Activated CD8-positive, alpha-beta memory T cell treated with anti-CD3 and anti-CD28 coated beads, Interleukin-2, amount 10 ng/mL, durations not matched to agents 7 days and 5 days (primary cell): ENCODE measurements at places on chromosomes 3 and 15.
A peak's percentile ranks its signal among the peaks of the same experiment; 100 is the strongest.

- DNase-seq = peak; percentile 52
These were observed 568 bp upstream of the NCBP2 start for GRCh38 chr3:196942915-196943277.

GRCh38 chr3:160951642-160952487, 153.3 kb downstream of the B3GALNT1 start:
- DNase-seq = no peak

- DNase-seq = no peak
These were observed 373.1 kb upstream of the THRB start for GRCh38 chr3:24867783-24868182.

DNA sequence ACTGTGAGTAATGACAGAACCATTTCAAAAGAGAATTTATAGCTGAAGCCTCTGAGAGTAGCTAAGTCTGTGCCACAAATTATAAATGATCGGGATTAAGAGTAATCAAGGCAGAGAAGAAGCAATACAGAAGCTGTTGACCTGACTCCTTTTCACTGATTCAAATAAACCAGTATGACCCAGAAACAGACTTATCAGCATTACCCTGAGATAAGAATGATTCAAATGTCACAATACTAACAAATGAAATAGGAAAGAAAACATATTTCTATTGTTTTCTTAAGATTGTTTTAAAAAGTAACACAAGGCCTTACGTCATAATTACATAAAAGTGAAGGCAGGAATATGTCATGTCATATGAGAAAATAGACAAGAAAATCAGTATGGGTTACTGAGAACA, 1534.6 kb downstream of the SI start:
- no peak for DNase-seq

DNA sequence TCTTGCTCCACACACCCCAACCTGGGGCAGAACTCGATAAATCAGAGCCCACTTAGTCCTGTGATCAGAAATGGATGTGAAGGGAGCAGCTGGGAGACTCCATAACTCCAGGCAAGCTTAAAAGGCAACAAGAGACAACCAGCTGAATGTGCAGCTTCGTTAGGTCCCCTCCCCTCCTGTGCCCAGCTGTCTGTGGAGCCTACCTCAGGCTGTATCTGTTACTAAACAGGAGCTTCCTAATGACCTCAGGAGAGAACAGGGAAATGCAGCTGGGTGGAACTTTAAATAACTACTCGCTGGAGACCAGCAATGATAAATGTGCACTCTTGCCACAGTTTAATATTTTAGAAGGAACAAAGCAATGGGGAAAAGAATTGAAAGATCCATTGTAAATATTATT, 25.9 kb downstream of the SLC9A9 start:
- no peak for DNase-seq

DNA sequence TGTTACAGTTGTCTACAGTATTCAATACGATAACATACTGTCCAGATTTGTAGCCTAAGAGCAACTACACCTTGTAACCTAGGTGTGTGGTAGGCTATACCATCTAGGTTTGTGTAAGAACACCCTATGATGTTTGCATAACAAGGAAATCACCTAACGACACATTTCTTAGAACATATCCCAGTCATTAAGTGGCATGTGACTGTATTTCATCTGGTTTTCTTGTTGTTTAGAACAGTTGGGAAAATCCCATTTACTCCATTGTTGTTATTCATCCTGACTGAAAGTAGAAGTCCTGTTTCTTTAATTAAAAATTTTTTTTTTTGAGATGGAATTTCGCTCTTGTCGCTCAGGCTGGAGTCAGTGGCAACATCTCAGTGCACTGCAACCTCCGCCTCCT, 31.3 kb downstream of the LRRC28 start:
- DNase-seq = no peak

GRCh38 chr3:52046186-52046901, 10.0 kb downstream of the DUSP7 start:
- no peak for DNase-seq

- DNase-seq = no peak
These were observed 39.1 kb downstream of the ABHD5 start for GRCh38 chr3:43729707-43730414.

GRCh38 chr15:64763021-64763420, 12.4 kb downstream of the RBPMS2 start:
- no peak for DNase-seq

DNA sequence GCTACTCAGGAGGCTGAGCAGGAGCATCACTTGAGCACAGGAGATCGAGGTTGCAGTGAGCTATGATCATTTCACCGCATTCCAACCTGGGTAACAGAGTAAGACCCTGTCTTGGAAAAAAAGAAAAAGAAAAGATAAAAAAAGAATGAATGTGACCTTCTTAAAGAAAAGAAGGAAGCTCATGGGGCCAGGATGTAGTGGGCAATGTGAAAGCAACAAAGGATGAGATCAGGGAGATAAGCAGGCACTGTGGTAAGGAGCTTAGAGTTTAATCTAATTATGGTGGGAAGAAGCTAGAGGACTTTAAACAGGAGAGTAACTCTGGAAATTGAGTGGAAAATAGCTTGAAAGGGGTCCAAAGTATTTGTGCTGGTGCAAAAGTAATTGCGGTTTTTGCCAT, 231.6 kb upstream of the UBE2E2 start:
- no peak for DNase-seq

- DNase-seq = no peak
These were observed 104.1 kb downstream of the SERPINI1 start for GRCh38 chr3:167839460-167840134.

- no peak for DNase-seq
These were observed 13.4 kb upstream of the SCN10A start for GRCh38 chr3:38829404-38829803.

DNA sequence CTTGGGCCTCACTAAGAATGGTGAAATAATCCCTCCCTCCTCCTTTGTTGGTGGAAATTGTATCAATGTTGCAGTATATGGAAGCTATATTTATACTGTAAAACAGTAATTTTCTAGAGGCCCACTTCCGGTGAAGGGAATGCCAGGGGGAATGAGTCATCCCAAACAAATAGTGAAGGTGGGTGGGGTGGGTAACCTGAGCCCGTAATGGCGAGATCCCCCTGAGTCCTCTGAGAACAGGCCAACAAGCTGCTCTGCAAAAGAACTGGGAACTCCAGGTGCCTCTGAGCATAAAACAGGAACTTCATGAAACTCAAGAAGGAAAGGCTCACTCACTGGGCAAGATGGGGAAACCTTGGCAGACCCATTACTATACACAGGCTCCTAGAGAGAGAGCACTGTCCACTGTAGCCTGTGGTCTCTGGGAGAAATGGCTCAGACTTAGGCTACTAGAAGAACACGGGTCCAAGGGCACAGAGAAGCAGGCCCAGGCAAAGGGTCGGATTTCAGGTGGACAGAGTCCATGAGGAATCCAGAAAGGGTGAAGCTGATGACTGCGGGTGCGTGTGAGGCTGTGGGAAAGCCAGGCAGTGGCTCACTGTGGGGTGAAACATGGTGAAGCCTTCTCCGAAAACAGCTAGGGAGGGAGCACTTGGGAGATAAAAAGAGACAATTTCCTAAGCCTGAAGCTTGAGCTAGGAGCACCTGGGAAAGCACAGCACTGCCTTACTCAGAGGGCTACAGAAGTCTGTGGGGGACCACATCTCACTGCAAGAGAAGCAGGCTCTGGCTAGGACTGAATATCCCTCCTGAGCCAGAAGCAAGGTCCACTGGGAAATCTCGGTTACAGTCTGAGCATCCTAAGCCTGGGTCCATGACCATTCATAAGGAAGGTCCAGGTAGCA, 19.8 kb downstream of the LARP6 start:
- DNase-seq = no peak

GRCh38 chr15:68209272-68209671, 4.1 kb upstream of the CALML4 start:
- DNase-seq = no peak

DNA sequence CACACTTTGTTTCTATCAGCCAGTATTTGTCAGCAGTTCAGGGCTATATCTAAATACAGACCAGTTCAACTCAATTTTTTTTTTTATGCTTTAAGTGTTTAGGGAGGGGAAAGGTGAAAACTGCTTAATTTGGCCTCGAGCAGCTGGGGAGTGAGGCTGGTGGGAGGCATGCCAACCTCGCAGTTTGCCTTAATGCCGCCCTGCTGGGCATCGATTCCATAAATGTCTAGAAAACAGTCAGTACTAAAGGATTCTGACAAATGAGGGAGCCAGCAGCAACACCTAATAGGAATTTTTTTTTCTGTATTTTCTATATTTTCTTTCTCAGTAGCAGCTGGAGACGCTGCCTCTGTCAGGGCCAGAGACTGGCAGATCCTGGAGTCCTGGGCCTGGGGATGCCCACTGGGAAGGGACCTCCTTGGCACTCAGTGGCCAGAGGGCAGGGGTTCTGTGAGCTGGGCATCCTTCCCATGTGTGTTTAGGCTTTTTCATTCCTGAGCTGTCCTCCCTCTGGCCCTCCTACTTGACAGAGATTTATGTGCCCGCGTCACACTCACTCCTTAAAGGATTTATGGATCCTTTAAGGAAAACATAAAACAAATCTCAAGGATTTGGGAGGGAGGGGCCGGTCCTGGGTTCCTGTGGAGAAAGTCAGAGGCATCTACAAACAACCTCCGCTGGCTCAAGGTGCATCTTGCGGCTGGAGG, 117.8 kb downstream of the WNT5A start:
- DNase-seq = no peak

- no peak for DNase-seq
These were observed 182.0 kb downstream of the FGF12 start for GRCh38 chr3:192545333-192545732.

- DNase-seq = no peak
These were observed 621.8 kb downstream of the MECOM start for GRCh38 chr3:169041677-169042171.

- no peak for DNase-seq
These were observed 80.9 kb downstream of the PDE8A start for GRCh38 chr15:85062560-85062959.

DNA sequence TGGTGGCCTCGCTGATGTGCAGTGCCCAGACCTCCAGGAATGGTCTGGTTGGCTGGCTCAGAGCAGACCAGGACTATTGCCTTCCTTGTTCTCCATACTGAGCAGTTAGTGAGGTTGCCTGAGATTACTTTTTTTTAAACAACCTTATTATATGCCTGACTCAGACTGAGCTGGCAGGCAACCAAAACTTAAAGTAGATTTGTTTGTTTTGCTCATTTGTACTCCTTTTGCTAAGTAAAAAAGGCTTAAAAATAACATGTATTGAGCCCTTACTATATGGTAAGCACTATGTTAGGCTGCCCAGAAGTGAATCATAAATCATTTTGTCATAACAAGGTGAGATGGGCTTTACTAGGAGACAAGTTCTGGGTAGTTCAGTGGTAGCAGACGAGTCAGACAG, 92.4 kb downstream of the GHSR start:
- DNase-seq = no peak

GRCh38 chr3:114469070-114469469, 175.2 kb downstream of the TIGIT start:
- DNase-seq = no peak

DNA sequence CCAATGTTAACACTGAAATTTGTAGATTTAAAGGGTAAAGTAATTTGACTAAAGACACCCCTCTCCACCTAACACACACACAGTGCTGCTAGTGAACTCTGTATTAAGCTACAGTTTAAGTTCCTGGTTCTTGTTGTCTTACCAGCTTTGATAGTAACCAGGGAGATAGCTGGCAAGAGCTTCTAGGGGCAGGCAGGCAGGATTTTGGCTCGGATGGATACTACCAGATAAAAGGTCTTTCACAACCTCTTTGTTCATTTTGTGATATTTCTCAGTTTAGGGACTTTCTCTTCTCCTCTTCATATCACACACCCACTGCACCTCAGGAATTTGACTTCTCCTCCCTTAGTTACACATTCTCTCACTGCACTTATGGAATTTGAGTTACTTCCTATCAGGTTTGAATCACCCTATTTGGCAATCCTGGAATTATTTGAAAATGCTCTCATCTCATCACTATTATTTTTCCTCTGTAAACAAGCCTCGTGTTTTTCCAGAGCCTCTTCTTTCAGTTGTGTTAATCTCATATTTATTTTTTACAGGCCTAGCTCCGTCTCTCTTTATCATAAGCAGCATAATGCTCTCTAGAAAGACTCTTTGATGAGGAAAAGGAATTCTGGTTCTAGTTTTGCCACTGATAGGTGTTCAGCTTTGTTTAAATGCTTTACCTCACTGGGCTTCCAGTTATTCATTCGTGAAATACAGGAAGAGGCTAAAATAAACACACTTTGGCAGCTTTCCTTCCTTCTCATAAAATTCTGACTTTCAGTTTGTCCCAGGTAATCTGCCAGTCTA, 23.0 kb upstream of the CLDN1 start:
- DNase-seq = no peak

GRCh38 chr15:99104788-99105513, at the start of gene SYNM:
TSS of gene SYNM (plus strand) at chr15:99105080. CDS start at chr15:99105200, 120 bp downstream.
- peak; percentile 46 for DNase-seq

GRCh38 chr3:65354880-65355279, 667.1 kb upstream of the ADAMTS9 start:
- no peak for DNase-seq

DNA sequence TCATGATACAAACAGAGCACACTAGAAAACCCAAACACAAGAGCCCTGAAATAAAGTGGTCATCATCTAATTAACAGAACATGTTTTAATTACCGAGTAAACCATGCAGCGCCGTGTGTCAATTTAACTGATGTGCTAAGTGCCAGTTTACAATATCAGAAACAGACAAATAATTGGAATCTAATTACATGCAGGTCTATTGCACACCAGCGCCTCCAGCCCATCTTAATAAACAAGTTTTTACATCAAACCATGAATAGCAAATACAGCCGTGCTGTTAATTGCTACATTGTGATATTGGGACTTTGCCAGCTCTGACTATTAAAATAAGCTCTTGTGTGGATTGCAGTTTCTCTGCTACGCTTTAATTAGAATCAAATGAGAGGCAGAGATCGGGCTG, 510.2 kb upstream of the MDFIC2 start:
- no peak for DNase-seq

- DNase-seq = no peak
These were observed 17.3 kb upstream of the RYK start for GRCh38 chr3:134267996-134268395.

DNA sequence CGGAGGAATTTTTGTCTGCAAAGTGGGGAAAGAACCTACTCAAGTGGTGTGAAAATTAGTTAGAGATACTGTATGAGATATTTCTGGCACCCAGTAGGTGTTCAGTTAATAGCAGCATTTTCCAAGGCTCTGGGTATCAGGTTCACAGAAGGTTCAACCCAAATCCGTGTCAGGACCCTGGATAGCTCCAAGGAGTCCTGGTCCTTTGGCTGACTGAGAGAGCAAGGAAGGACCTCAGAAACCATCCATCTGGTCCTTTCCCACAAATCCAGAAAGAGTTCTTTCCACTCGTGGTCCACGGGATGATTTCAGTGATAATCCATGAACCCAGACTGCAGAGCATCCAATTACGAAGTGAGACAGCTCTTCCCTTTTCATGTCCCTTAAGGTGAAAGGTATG, 51.4 kb downstream of the SLC6A11 start:
- DNase-seq = no peak

DNA sequence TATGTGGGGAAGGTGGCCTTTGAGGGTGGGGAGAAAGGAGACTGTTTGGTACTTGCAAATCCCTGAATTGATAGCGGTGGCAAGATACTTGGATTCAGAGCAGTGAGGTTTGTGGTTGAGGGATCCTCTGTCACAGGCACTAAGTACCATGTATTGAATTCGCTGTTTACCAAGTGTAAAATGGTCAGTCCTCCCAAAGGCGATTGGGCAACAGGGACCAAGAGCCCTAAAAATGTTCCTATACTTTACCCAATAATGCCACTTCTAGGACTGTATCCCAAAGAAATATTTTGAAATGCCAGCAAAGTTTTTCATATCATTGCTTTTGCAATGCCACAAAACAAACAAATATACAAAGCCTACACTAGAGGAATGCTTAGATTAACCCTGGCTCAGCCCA, 43.4 kb upstream of the MRPS22 start:
- DNase-seq = no peak

- DNase-seq = no peak
These were observed 144.5 kb upstream of the MYRIP start for GRCh38 chr3:39664931-39665330.
